ENCODE measurements at places on chromosomes 11 and 22.

DNA sequence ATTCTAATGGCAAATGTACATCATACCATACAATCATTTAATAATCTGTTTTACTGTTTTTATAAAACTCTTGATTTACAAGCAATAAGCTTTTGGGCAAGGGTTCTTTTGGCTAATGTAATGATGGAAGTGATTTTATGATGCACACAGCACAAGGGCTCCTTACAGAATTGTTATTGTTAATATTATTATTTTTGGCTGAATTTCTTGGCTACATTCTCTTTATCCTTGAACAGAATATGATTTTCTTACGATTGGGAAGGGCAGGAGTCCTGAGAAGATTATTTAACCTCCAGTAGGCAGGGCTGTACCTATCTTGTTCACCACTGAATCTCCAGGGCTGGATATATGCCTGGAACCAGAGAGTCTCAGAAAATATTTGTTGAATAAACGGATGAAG lies 70.4 kb upstream of the ARHGAP20 start:
- no peak for DNase-seq

DNA sequence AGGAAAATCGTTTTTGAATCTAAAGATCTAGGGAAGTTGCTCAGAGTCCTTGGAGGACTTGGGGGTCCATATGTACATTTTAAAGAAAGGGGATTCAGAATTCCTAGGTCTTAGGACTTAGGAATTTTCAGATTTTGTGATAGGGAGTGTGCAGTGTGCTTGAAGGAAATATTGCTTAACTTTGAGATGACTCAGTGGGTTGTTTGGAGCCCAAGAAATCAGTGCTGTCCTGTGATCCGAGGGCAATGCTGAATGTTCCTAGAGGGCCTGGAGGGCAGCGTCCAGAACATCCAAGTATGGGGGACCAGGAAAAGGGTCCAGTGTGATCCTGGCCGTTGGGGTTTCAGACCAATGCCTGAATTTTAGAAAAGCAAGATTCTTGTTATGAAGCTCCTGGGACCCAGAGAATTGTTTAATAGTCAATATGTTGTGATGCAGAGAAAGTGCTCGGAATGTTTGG lies 3.1 kb upstream of the IGF2 start:
- no peak for DNase-seq

- DNase-seq, result no peak
Measured at GRCh38 chr11:29656597-29656996, 360.2 kb downstream of the KCNA4 start.

DNA sequence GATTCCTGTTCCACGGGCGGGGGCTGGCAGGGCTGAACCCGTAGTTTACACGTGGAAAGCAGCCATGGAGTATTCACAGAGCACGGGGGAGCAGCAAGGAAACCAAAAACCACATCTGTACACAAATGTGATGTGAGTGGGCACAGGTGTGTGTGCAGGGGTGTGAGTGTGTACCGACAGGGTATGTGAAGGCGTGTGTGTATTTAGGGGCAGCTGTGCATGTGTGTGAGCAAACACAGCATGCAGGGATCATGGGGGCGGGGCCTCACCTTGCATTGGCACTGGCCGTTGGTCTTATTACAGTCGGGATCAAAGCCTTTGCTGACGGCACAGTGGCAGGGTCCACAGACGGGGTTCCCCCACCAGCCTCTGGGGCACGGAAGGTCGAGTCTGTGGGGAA lies 58.4 kb downstream of the TRMU start:
- DNase-seq, result no peak

DNA sequence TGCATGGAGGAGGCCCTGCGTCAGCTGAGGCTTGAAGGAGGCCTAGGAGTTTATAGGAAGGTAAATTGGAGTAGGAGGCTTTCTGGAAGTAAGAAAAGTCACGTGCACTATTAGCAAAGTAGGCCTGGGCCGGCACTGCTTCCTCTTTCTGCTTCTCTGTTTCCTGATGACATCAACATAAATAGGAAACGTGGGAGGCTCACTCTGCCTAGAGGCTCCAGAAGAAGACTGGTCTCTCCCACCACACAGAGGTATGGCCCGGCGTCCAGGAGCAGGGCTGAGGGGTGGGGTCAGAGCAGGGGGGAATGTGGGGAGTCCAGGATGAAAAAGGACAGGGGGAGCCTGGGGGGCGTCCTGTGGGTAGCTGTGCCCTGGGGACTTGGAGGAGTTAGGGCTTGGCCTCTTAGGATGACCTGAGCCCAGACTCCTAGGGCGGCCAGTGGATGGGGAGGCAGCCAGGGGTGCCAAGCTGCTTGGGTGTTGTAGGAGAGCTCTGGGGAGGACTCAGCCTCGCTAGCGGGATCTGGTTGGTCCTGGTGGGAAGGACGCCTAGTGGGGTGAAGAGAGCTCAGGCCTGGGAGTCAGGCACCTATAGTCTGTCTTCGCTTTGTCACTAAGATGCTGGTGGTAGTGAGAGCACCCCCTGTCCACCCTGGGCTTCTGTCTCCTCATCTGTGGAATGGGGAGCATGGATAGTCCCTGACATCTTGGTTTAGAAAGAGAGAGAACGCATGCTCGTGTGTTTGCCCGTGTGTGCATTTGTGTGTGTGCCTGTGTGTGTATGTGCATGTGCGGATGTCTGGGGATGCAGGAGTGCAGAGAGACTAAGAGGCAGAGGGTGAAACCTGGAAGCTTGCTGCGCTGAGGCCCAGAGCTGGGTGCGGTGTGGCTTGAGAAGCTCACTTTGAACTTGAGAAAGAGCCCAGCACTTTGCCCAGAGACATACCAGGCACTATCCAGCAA lies at the start of gene CSF2RB:
TSS of gene CSF2RB (plus strand) at position 202 of the 963 bp plus-strand sequence. CDS start 8,580 bp downstream, outside the sequence.
- no peak for DNase-seq

DNA sequence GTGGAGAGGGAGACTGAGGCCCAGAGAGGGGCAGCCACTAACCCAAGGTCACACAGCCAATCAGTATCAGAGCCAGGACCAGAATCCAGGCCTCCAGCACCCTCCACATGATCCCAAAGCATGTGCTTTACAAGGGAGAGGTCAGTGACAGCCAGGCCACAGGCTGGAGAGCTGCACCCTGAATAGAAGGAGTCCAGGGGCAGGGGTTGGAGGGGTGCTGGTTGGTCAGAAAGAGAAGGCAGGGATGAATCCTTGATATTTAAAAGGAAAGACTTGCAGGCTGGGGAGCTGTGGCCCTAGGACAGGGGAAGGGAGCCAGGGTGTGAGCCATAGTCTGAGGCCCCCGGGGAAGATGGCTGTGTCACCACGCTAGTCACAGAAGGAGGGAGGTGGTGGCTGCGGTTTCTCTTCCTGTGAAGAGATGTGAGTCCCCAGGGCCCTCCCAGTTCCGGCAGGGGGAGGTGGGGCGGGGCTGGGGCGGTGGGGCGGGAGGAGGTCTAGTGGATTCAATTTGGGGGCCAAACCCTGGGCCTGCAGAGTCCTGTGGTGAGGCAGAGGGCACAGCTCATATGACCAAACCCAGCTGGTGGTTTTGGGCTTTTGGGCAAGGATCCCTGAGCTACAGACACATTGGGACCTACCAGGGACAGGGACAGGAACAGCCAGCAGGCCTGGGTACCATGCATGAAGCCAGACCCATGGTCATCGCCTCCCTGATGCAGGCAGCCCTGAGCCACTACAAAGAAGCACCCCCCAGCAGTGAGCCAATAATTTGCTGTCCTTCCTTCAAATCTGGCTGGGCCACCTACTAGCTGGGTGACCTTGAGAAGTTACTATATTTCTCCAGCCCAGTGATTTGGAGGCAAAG lies 14.0 kb downstream of the RAC2 start:
- no peak for DNase-seq

DNA sequence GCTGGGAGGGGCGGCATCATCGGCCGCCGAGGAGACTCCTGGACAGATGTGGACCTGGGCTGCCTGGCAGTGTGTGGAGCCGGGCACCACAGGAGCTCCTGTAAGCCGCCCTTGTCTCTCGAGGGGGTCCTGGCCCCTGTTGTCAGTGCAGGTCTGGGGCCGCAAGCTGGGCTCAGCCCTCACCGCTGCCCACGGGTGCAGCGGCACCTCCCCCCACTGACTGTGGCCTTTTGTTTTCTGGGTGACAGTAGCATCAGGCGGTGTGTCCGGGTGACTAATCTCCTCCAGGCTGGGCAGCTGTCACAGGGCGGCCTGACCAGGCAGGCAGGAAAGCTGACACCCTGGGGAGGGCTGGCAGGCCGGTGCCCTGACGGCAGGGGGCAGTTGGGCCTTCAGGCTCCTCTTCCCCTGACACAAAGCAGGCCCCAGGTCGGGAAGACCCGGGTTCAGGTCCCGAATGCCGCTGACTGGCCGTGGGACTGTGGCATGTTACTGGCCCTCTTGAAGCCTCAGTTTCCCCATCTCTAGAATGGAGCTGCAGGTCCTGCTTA lies 16.3 kb downstream of the DGKZ start:
- no peak for DNase-seq

- DNase-seq, result no peak
Measured at GRCh38 chr11:36928621-36929020, 330.6 kb upstream of the RAG2 start.

- DNase-seq, result no peak
Measured at GRCh38 chr11:57896361-57897145, 127.1 kb upstream of the OR9Q1 start.

DNA sequence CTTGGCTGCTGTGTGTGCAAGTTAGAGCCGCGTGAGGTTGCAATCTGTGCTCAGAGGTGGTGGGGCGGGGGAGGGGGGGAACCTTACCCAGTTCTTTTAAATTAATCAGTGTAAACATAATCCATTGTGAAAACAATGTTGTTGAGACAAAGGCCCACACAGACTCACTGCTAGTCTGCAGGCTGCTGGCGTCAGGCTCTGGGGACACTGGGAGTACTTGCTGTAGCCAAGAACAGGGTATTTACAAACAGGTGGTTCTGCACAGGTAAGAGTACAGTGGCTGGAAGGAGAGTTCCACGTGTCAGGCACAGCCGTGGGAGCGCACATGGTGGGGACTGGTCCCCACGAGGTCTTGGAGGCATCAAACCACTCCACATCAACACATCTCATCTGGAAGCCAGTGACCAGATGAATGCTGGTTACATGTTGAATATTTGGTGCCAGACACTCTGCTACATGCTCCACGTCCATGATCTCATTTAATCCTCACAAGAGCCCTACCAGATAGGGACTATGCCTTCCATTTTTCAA lies 27.4 kb downstream of the SCUBE1 start:
- peak; percentile 46 for DNase-seq

DNA sequence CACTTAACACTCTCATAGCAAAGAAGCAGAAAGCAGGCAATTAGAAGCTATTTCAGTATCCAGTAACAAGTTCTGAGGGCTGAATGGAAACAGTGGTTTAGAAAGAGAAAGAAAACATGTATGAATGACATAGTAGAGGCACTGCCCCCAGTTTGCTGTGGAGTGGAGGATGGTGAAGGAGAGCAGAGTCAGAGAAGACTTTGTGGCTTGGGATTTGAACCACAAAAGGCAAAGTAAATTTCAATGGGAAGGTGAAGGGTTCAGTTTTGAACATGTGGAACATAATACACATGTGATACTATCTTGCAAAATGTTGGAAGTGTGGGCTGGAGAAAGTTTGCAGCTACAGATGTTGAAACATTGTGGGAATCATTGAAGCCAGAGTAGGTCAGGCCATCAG lies 81.4 kb downstream of the SNX19 start:
- DNase-seq, result no peak

- no peak for DNase-seq
Measured at GRCh38 chr11:67083786-67084366, 27.2 kb downstream of the RHOD start.

GRCh38 chr11:64131683-64132190 lies 34.2 kb downstream of the MACROD1 start:
- peak; percentile 81 for DNase-seq

GRCh38 chr11:117435326-117435725 lies 107.7 kb downstream of the CEP164 start:
- no peak for DNase-seq

DNA sequence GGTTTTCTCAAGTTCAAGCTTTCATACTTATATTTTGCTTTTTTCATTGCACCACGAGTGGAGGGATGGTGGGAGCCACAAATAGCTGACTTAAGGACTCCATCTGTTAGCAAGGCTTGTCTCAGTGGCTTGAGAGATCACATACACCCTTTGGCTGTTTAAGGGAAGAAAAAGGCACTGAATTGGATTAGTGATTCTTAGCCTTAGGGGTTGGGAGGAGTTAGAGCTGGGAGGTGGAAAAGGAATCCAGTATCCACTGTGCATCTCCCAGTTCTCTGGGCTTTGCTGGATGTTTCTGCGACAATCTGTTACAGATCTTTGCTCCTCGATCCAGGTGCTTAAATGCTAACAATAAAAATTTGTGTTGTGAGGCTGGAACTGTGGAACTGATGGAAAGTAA lies 593.6 kb downstream of the CNTN5 start:
- DNase-seq, result no peak

DNA sequence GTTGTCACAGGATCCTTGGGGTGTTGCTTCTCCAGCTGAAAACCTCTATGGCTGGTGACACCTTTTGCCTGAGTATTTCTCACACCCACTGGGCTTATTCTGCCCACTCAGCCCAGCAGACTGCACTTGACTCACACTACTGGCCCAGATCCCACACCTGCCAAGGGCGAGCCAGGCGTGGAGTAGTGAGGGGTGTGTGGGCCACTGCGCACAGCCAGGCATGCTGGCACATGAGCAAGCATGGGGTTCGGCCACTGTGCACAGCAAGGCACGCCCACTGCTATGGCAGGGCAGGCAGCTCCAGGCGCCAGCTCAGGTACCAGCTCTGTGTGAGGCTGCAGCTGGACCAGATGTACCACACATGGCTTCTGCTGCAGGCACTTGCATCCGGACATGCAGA lies 116.5 kb upstream of the MTNR1B start:
- peak; percentile 56 for DNase-seq

- DNase-seq, result no peak
Measured at GRCh38 chr22:43400449-43400848, 11.4 kb upstream of the MPPED1 start.

DNA sequence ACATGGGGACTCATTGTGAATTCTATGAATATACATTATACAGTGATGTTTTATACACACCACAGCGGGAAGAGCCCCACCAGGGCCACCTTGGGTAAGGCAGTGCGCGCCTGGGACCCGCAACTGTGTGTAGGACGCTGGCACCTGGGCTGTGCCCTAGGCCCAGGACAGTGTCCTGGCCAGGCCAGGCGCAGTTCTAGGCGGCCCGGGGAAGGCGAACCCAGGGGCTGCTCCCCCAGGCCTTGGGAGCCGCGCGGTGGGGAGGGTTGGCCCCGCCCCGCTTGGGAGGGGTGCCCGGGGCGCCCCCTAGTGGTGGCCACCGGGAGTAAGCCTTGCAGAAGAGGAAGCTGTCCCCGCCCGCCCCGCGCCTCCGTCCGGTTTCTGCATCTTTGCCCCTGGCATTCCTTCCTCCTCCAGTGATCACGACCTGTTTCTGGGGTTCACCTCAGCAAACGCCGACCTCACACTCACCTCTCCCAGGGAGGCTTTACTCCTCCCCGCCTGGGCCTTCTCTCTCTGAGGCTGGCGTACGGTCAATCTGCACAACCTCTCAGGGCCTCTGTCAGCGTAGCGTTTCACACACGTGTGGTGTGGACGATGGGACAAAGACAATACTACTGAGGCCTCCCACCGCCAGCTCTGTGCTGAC lies 9.5 kb upstream of the EHD1 start:
- DNase-seq, result peak; percentile 71

DNA sequence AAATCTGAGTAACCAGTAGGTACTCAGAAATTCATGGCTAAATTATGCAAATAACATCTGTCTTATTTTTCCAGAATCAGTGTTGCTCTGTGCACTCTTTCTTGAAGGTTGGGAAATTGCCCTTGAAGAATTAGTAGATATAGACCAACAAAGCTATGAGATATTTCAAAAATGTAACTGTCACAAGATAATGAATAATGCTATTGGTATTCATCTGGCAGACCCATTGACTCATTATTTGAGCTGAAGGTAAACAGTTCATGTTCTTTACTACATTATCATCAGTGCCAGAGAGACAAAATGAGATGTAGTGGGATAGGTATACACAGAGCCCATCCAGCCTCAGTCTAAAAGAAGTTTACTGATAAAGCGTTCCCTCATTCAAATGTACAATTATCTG lies 274.7 kb downstream of the CASP12 start:
- DNase-seq, result no peak

All from NCI-H345 (cell line).